NCI-H510A treated with DMSO at 0.1 percent for 48 hours (cell line): ENCODE measurements at places on chromosomes 5 and 9.

DNA sequence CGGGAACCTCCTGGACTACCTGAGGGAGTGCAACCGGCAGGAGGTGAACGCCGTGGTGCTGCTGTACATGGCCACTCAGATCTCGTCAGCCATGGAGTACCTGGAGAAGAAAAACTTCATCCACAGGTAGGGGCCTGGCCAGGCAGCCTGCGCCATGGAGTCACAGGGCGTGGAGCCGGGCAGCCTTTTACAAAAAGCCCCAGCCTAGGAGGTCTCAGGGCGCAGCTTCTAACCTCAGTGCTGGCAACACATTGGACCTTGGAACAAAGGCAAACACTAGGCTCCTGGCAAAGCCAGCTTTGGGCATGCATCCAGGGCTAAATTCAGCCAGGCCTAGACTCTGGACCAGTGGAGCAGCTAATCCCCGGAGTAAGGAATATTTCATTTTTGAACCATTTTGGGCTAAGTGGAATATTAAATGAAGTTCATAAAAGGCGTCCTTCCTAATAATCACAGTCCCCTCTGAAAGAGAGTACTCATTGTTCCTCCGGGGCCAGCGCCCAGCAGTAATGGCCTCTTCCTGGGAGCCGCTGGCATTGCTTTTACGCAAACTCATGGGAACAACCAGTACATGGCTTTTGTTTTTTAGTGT lies 23.6 kb downstream of the QRFP start:
- no peak for DNase-seq

DNA sequence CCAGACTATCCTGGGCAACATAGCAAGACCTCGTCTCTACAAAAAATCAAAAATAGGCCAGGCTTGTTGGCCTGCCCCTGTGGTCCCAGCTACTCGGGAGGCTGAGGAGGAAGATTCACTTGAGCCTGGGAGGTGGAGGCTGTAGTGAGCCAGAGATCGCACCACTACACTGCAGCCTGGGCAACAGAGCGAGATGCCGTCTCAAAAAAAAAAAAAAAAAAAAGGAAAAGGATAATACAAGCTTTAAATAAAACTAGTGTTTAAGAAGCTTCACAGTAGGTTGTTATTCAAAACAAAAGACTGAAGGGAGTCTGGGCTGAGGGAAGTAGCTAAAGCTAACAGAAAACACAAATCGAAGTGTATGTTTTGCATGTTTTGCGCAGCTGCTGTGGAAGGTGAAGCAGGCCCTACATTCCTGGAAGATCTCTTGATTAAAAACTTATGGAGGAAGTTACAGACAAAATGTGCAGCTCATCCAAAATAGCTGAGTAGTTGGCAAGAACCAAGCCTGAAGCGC lies 581 bp upstream of the C9orf40 start:
- no peak for DNase-seq

DNA sequence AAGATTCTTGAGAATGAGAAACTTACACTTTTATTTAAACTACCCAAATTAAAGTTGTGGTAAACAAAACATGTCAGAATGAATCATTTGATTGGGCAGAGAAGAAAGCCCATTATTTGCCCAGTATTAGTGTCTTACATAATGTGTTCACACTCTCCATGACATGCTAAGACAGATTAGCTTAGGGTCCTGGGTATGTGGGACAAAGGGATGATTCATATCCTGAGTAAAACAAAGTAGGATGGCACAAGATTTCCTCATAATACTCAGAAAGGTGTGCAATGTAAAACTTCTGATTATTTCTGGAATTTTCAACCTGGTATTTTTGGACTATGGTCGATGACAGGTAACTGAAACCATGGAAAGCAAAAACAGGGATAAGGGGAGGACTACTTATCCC lies 183.9 kb upstream of the POU5F2 start:
- DNase-seq = no peak

- DNase-seq = no peak
Observed at GRCh38 chr5:177107159-177107558, 20.4 kb downstream of the FGFR4 start.
